ENCODE measurements at places on chromosomes 5 and 9.

GRCh38 chr5:32785611-32786254 lies 74.6 kb downstream of the NPR3 start:
- DNase-seq: no peak

GRCh38 chr5:132756542-132756941 lies 9.3 kb downstream of the CCNI2 start:
- no peak for DNase-seq

GRCh38 chr5:65506961-65507360 lies 25.2 kb upstream of the ADAMTS6 start:
- no peak for DNase-seq

GRCh38 chr5:126301056-126301455 lies 122.2 kb upstream of the GRAMD2B start:
- no peak for DNase-seq
